Upper lobe of left lung (tissue), 6 donors: ENCODE measurements at places on chromosomes 4 and X. TPM values are rescaled to one million over a fixed set of nuclear protein-coding genes. Genes with fewer than 3 reads are reported as not detected.

GRCh38 chr4:47729131-47729680 lies 108.7 kb downstream of the CORIN start:
- no peak overlapping the region for H3K4me3 ChIP-seq
- H3K27me3 ChIP-seq: no peaks in the 10 kb centered on the region
- H3K36me3 ChIP-seq: no peaks in the 10 kb centered on the region
- no peak overlapping the region for H3K27ac ChIP-seq
- no peak for DNase-seq
- no peaks in the 10 kb centered on the region for H3K4me1 ChIP-seq

- H3K4me1 ChIP-seq: no peaks in the 10 kb centered on the region
- H3K4me3 ChIP-seq: no peak overlapping the region
- no peaks in the 10 kb centered on the region for H3K27me3 ChIP-seq
- peaks cover 87% of the 10 kb centered on the region for H3K36me3 ChIP-seq
- no peak for DNase-seq
Observed at GRCh38 chr4:84697159-84697558, 114.2 kb downstream of the CDS1 start.

GRCh38 chr4:116328261-116328860 lies 757.0 kb downstream of the TRAM1L1 start:
- no peaks in the 10 kb centered on the region for H3K36me3 ChIP-seq
- no peaks in the 10 kb centered on the region for H3K27me3 ChIP-seq
- no peak for DNase-seq
- no peak overlapping the region for H3K27ac ChIP-seq
- H3K4me1 ChIP-seq: no peaks in the 10 kb centered on the region

DNA sequence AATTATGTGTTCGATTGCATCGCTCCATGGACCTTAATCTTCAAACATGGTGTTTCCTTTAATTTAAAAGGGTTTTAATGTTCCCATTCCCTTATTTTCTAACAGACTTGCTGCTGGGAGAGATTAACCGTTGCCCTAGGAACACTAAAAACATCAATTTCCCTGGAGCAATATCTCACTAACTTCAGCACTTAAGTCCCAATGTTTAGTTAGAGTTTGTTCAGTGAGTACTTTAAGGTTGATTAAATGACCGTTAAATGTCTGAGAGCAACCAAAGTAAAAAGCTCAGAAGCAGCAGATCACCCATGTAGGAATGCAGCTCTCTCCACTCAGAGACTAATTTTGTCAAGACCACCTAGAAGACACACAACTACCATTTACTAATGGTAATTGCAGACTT lies 111.2 kb upstream of the PDE5A start:
- peaks cover 7% of the 10 kb centered on the region for H3K4me1 ChIP-seq
- H3K27ac ChIP-seq: no peak overlapping the region
- no peak for DNase-seq
- no peaks in the 10 kb centered on the region for H3K27me3 ChIP-seq

DNA sequence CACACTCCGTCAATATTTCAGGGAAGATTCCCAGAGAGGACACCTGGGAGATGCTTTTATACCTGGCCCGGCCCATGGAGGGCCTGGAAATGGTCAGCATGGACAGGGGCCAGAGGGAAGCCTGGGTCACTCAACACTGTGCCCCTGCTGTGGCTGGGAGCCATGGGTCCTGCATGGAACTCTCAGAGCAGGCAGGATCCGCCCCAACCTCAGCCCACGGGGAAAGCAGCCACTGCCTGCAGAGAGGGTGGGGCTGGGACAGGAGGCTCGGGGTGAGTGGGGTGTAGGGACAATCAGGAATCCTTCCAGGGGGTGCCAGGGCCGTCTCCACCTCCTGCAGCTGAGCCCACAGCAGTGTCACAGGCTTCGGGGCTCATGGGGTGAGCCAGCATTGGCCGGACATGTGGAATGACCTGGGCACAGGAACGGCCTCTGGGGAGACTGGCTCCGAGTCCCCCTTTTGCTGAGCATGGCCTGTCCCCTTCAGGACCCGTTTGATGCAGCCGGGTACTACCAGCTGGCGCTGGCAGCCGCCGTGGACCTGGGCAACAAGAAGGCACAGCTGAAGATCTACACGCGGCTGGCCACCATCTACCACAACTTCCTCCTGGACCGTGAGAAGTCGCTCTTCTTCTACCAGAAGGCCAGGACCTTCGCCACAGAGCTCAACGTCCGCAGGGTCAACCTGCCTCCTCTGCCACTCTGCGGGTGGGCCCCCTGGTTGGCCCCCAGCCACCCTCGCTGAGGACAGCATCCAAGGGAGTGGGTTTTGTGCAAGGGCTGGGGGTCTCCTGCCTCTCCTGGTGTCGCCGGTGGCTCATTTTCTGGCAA lies 29.1 kb upstream of the HTRA3 start:
- peaks cover 31% of the 10 kb centered on the region for H3K36me3 ChIP-seq
- no peak overlapping the region for H3K4me3 ChIP-seq
- no peak for DNase-seq
- no peaks in the 10 kb centered on the region for H3K27me3 ChIP-seq
- no peak overlapping the region for H3K27ac ChIP-seq
- peaks cover 7% of the 10 kb centered on the region for H3K4me1 ChIP-seq

GRCh38 chr4:88353324-88353723 lies 25.3 kb upstream of the HERC6 start:
- no peaks in the 10 kb centered on the region for H3K4me1 ChIP-seq
- no peaks in the 10 kb centered on the region for H3K36me3 ChIP-seq
- no peak overlapping the region for H3K4me3 ChIP-seq
- H3K27ac ChIP-seq: no peak overlapping the region

GRCh38 chrX:71256051-71256450 lies 2.1 kb upstream of the ZMYM3 start:
- peaks cover 12% of the 10 kb centered on the region for H3K4me1 ChIP-seq
- H3K4me3 ChIP-seq: no peak overlapping the region
- H3K36me3 ChIP-seq: no peaks in the 10 kb centered on the region
- DNase-seq: no peak
- peak overlapping the region; percentile 89 for H3K27ac ChIP-seq
- H3K27me3 ChIP-seq: no peaks in the 10 kb centered on the region

DNA sequence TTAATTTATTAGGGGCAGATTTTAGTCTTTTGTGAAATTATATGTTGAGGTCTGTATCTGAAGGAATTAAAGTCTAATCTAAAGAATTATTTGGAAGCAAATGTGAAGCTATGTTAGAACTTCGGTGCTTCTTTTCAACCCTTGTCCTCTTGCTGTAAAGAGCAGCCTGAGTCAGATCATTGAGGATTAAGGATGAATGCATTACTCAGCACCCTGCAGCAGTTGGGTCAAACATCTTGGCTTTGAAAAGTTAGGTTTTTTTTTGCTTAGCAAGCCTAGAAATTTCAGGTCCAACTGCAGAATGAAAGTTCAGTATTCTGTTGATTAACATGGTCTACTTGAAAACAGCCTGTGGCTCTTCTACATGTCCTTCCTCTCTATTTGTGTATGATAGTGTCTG lies 57.6 kb downstream of the SLC4A4 start:
- H3K36me3 ChIP-seq: no peaks in the 10 kb centered on the region
- H3K4me1 ChIP-seq: no peaks in the 10 kb centered on the region
- no peak overlapping the region for H3K27ac ChIP-seq

GRCh38 chr4:78464265-78464664 lies 87.3 kb upstream of the ANXA3 start:
- no peaks in the 10 kb centered on the region for H3K36me3 ChIP-seq
- no peak overlapping the region for H3K4me3 ChIP-seq
- no peak overlapping the region for H3K27ac ChIP-seq
- H3K4me1 ChIP-seq: no peaks in the 10 kb centered on the region
- no peak for DNase-seq
- no peaks in the 10 kb centered on the region for H3K27me3 ChIP-seq

GRCh38 chr4:113384600-113384999 lies 335.1 kb downstream of the ANK2 start:
- H3K36me3 ChIP-seq: no peaks in the 10 kb centered on the region
- H3K4me1 ChIP-seq: no peaks in the 10 kb centered on the region
- no peak for DNase-seq
- no peak overlapping the region for H3K27ac ChIP-seq

DNA sequence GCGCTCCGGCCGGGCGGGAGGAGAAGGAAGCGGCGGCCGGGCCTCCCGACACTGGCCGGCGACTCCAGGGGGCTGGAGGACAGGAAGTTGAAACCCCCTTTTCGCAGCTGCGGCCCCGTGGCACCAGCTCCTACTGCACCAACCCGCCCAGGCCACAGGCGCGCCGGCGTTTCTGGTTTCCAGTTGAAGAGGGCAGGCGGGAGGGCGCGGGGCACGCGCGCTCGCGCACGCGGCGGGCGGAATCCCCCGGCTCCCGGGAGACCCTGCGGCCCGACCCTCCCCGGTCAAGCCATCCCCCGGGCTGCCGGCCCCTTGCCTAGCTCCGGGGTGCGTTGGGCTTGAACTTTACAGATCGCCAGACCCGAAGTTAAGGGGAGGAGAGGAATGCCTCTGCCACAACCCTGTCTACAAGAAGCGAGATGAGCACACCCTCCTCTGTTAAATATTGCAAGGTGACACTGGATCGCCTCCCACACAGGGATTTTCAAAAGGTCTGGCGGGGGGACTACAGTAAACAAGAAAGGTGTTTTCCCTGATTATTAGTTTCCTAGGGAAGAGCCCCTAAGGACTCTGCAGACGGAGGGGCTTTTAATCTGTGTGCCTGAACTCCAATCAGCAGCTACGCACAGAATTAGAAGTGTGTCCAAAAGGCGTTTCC lies 1.4 kb downstream of the ELOVL6 start:
- peak overlapping the region; percentile 84 for H3K4me3 ChIP-seq
- peak overlapping the region; percentile 92 for H3K27ac ChIP-seq
- DNase-seq: peak; percentile 93
- H3K4me1 ChIP-seq: peaks cover 8% of the 10 kb centered on the region
- H3K27me3 ChIP-seq: no peaks in the 10 kb centered on the region

GRCh38 chrX:310621-311155 lies 7.9 kb downstream of the GTPBP6 start:
- DNase-seq: no peak
- peaks cover 88% of the 10 kb centered on the region for H3K36me3 ChIP-seq
- H3K4me1 ChIP-seq: no peaks in the 10 kb centered on the region
- no peak overlapping the region for H3K27ac ChIP-seq
- H3K4me3 ChIP-seq: no peak overlapping the region

- H3K27ac ChIP-seq: no peak overlapping the region
- H3K36me3 ChIP-seq: no peaks in the 10 kb centered on the region
- no peak for DNase-seq
- no peaks in the 10 kb centered on the region for H3K4me1 ChIP-seq
- no peaks in the 10 kb centered on the region for H3K27me3 ChIP-seq
- no peak overlapping the region for H3K4me3 ChIP-seq
Observed at GRCh38 chrX:109774136-109774535, 41.1 kb upstream of the ACSL4 start.

DNA sequence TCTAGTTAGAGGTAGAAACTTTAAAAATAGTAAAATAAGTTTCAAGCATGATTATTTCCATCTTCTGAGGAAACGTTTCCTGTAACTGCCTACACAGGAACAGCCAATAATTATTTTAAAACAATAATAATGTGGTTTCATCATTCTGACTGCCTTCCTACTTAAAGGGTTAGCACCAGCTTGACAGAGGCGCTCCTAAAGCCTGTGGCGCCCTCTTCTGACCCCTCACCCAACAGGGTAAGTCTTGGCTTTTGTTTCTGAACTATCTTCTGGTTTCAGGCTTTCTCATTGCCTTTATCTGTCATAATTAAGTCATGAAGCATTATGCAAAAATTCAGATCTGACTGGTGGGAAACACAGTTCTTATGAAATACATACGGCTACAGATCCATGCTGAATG lies 96.7 kb downstream of the ITM2A start:
- no peaks in the 10 kb centered on the region for H3K4me1 ChIP-seq
- no peaks in the 10 kb centered on the region for H3K36me3 ChIP-seq
- H3K4me3 ChIP-seq: no peak overlapping the region
- no peaks in the 10 kb centered on the region for H3K27me3 ChIP-seq
- H3K27ac ChIP-seq: no peak overlapping the region
- DNase-seq: no peak

- H3K27me3 ChIP-seq: no peaks in the 10 kb centered on the region
- no peak overlapping the region for H3K4me3 ChIP-seq
- peaks cover 88% of the 10 kb centered on the region for H3K36me3 ChIP-seq
- no peak overlapping the region for H3K27ac ChIP-seq
Observed at GRCh38 chr4:2950221-2950989, 12.8 kb downstream of the NOP14 start.

GRCh38 chrX:21982311-21982710 lies 41.8 kb downstream of the SMS start:
- no peak overlapping the region for H3K27ac ChIP-seq
- DNase-seq: no peak
- H3K36me3 ChIP-seq: no peaks in the 10 kb centered on the region
- no peaks in the 10 kb centered on the region for H3K4me1 ChIP-seq
- H3K27me3 ChIP-seq: no peaks in the 10 kb centered on the region

DNA sequence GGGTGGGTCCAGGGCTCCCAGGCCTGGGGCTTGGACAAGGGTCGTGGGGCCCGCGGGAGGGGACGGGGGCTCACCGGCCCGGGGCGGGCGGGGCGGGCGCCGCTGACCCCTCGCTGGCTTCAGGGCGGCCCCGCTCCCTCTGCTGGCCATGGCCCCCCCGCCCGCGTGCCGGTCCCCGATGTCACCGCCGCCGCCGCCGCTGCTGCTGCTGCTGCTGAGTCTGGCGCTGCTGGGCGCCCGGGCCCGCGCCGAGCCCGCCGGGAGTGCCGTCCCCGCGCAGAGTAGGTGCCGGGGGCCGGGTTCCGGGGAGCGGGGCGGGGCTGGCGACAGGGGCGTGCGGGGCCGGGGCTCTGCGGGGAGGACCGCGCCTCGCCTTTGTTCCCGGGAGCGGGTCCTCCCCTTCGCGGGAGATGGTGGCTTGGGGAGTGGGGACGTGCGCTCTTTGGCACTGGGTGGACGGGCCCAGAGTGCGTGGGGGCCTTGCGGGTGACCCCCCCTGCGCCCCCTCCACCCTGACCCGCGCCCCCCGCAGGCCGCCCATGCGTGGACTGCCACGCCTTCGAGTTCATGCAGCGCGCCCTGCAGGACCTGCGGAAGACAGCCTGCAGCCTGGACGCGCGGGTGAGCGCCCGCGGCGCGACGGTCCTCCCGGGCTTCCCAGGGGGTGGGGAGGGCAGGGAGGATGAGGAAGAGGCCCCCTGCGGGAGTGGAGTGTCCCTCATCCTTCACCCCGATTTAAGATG lies 16.8 kb upstream of the NAT8L start:
- H3K36me3 ChIP-seq: no peaks in the 10 kb centered on the region
- H3K4me3 ChIP-seq: peak overlapping the region; percentile 38
- H3K27ac ChIP-seq: no peak overlapping the region
- DNase-seq: peak; percentile 91

DNA sequence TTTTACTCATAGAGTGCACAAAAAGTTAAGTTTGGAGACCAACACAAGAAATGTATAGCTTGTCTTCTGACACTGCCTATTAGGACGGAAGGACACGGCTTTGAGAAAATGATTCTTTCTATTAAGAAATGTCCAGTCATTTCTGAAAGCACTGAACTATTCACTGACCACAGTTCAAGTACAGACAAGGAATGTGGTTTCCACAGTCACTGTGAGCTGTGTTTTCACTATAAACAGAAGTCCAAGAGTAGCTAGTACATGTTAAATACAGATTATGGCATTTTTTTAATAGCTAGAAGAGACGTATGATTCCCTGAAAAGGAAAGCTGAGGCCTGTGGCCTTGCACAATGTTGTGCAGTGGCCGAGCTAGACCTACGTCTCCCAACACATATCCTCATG lies 115.1 kb upstream of the GPM6A start:
- no peak for DNase-seq
- H3K4me1 ChIP-seq: no peaks in the 10 kb centered on the region
- no peak overlapping the region for H3K27ac ChIP-seq

Gene PRKG2
- total RNA-seq: 8.9 TPM

Gene TMEM156
- total RNA-seq: 0.30 TPM

Gene TASL
- 6.3 TPM for total RNA-seq

Gene NPY1R
- total RNA-seq: 2.3 TPM

Gene CT45A9
- not detected for total RNA-seq

Gene SSX2
- not detected for total RNA-seq

Gene TCEAL6
- not detected for total RNA-seq

Gene H2AZ1
- total RNA-seq: 63.8 TPM

Gene GAGE12J
- total RNA-seq: not detected
